ENCODE measurements at places on chromosomes 5 and 9.
A peak's percentile ranks its signal among the peaks of the same experiment; 100 is the strongest.

DNA sequence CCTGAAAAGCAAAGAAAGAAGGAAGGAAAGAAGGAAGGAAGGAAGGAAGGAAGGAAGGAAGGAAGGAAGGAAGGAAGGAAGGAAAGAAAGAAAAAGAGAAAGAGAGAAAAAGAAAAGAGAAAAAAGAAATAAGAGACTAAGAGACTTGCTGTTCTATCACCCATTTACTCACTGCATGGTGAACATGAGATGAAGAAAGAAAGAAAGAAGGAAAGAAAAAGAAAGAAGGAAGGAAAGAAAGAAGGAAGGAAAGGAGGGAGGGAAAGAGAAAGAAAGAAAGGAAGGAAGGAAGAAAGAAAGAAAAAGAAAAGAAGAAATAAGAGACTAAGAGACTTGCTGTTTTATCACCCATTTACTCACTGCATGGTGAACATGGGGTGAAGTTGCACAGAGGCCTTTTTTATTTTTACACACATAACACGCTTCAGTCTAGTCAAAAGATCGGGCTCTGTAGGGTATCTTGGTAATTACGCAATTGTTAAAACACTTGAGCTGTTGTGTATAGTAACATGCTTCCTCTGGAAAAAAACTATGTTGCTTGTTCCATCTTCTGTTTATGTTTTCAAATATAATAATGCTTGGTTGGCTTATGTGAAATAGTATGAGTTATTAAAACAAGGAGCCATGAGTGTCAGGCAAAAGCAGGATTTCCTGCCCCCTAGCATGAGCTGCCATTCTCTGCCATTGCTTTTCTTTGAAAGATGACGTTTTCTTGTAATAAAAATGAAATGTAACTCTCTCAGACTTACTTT, 119.3 kb upstream of the ZNF608 start:
- DNase-seq = no peak

DNA sequence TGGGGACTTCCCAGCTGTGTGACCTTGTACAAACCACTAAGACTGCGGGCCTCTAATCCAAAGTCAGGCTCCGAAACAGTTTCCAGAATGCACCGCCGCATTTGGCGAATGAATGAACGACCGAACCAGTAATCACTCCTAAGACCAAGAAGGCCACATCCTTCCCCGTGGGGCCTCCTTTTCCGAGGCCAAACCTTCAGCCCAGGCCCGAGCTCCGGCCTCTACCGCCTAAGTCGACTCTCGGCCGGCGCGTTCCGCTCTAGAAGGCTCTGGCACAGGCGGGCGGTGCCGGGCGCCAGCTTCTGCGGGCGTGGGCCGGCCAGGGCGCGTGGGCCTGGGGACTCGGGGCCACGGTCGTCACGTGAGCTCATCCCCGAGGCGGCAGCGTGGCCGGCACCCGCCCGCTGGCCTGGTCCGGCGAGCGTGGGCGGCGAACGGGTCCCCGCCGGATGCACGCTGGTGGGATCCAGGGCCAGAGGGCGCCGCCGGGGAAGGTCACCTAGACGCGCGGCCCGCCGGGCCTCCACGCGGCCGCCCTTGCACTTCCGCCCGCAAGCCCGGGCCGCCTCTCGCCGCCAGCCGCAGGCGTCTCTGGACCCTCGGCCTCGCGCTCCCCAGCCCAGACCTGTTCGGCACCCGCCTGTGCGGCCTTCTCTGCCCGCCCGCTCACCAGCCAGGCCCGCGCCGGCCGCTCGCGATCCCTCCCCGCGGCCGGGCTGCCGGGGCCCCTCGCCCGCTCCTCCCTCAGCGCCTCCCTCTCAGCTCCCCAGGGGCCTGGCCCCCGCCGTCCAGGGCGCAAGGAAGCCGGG, 754 bp downstream of the VDAC1 start:
- DNase-seq = peak; percentile 58

DNA sequence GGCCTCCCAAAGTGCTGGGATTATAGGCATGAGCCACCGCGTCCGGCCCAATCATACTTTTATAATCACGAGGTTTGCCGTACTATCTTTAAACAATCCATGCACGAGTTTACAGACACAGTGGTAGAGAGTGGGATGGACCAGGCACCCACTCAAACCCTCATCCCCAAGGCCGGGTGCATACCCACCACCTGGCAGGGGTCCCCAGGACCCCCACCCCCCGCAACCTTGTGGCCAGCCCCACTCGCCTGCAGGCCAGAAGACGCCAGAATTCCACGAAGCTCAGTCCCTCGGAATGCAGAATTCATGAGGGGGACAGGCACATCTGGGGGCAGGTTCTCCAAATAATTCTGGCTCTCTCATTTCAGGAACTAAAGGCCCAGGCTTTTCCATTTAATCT, 17.1 kb downstream of the NACC2 start:
- DNase-seq = no peak

- no peak for DNase-seq
Observed at GRCh38 chr5:102582696-102583095, 83.9 kb upstream of the SLCO6A1 start.

DNA sequence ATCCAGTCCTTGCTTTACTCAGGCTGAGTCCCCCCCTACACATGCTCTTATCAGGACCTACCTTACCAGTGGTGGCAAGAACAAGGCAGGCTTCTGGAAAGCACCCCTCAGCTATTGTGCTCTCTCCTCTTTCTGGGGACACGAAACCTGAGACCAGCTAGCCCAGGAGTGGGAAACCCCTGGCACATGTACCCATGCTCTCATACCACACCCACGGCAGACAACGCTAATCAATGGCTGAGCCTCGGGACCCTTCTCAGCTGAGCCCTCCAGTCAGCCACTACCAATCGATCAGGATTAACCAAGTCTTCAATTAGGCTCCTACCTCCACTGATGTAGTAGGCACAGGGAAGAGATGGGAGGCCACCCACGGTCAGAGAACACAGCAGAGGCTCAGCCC, 65.1 kb downstream of the VAV2 start:
- DNase-seq = no peak

Measured in globus pallidus (tissue), 1 donor.